ENCODE measurements at places on chromosomes 16 and 17.

- no peak for DNase-seq
Observed at GRCh38 chr17:7204336-7204735, 15.3 kb downstream of the DLG4 start.

DNA sequence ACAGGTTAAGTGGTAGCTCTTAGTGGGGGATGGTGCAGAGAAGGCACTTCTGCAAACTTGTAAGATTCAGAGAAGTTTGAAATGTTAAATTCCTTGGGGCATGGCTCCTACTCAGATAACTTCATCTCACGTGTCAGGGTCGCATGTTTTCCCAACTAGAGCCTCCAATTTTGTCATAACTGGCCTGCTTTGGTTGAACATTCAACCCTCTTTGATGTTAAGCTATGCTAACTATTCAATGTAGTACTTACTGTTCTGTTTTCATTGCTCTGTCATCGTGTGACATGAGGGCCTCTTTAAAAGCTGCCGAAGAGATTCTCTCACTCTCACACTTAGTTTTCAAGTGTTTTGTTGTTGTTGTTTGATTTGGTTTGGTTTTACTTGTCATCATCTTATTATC lies 280.8 kb downstream of the CDH11 start:
- no peak for DNase-seq

DNA sequence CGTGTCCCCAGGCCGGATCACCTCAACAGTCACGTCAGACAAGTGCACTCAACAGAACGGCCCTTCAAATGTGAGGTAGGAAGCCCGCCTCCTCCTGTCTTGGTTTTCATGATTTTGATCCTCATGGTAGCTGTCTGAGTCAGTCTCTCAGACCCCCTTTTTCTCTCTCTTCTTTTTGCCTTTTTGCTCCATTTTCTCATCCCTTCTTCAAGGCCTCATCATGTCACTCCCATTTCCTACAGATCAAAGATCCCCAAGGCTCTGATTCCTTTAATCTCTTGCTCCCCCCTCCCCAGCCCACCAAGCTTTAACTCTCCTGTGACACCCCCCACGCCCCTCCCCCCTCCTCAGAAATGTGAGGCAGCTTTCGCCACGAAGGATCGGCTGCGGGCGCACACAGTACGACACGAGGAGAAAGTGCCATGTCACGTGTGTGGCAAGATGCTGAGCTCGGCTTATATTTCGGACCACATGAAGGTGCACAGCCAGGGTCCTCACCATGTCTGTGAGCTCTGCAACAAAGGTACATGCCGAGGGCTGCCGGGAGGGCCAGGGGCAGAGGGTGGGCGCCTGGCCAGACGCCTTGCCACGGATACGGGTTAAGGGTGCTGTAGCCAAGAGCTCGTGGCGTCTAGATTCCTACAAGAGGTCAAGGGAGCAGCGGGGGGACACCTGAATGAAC lies 2.0 kb downstream of the MAZ start:
- no peak for DNase-seq

- no peak for DNase-seq
Observed at GRCh38 chr17:80227156-80227555, 6.9 kb downstream of the SLC26A11 start.

DNA sequence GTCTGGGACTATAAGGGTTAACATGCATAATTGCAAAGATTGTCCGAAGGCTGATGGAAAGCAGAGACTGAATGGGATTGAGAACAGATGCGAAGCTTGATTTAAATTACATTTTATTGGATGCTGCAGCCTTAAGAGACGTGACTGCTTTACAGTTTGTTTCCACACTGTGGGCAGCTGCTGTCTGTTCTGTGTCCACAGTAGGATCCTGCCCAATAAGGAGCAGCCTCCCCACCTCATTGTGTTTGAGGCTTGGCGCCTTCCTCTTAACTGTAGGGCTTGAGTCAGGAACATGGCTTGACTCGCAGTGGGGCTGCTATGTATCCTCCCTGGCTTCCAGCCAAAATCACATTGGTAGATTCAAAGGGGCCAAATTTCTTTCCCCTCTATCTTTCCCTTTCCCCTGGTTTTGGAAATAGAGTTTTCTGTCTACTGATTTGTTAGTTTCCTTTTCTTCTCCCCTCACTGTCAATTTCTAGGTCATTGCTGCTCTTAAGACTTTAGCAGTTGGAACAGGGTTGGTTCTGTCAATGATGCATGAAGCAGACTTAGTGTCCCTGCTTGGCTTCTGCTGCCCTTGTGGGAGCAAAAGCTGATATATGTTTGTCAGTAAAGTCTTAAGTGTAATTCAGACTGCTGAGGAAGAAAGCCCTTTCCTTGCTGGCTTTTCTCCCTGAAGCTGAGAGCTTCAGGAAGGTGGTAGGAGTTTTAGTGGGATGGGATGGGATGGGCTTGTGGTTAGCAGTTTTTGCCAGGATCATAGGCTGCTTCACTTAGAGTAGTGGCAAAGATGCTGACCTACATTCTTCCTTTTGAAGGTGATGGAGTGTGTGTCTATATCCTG lies 5.0 kb upstream of the RARA start:
- peak; percentile 72 for DNase-seq

- DNase-seq: no peak
Observed at GRCh38 chr16:9042964-9043680, 48.3 kb upstream of the HAPSTR1 start.

- no peak for DNase-seq
Observed at GRCh38 chr16:72905581-72905980, 142.3 kb downstream of the ZFHX3 start.

DNA sequence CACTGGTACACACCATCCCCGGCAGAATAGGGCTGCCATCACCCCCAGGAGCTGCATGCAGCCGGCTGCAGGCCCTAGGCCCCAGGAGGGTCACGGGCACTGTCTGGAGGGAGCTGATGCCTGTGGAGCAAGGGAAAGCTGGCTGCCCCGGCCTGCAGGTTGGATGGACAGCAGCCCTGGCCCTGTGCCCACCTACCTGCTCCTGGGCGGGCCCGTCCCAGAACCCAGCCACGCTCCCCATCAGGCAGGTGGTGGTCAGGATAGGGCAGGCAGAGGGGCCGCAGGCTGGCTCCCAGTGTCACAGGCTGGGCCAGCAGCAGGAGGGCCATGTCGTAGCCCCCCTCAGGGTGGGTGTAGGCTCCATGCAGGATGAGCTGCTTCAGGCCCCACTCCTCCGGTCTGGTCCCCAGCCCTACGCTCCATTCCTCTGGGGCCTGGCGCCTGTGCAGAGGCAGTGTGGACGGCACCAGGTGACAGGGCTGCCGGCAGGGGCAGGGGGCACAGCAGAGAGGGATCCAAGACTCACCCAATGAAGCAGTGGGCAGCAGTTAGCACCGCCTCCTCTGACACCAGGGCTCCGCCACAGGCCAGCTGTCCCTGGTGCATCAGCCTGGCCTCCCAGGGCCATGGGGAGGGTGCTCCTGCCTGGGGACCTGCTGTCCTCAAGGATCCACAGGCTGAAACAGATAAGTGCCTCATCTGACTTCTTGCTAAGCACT lies 4.0 kb downstream of the PRSS53 start:
- no peak for DNase-seq

GRCh38 chr17:1977583-1978395 lies 47.3 kb downstream of the RTN4RL1 start:
- DNase-seq: no peak

GRCh38 chr17:15307710-15308111 lies 33.7 kb downstream of the TEKT3 start:
- DNase-seq: no peak

GRCh38 chr17:47870056-47870455 lies 19.1 kb upstream of the SP6 start:
- no peak for DNase-seq

DNA sequence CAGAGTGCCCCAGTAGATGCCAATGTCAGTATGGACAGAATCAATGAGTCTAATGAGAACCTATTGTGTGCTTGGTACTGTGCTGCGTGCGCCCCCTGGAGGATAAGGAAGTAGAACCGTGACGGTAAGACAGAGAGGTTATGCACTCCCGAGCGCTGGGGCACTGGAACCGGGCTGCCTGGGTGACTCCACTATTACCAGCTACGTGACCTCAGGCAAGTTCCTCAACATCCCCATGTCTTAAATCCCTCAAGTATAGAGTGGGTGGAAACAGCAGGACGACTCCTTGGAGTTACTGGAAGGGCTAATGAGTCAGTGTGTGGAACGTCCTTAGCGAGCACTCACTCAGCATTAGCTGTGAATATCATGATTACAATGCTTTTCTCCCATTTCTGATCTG lies 16.2 kb downstream of the CHST4 start:
- no peak for DNase-seq

DNA sequence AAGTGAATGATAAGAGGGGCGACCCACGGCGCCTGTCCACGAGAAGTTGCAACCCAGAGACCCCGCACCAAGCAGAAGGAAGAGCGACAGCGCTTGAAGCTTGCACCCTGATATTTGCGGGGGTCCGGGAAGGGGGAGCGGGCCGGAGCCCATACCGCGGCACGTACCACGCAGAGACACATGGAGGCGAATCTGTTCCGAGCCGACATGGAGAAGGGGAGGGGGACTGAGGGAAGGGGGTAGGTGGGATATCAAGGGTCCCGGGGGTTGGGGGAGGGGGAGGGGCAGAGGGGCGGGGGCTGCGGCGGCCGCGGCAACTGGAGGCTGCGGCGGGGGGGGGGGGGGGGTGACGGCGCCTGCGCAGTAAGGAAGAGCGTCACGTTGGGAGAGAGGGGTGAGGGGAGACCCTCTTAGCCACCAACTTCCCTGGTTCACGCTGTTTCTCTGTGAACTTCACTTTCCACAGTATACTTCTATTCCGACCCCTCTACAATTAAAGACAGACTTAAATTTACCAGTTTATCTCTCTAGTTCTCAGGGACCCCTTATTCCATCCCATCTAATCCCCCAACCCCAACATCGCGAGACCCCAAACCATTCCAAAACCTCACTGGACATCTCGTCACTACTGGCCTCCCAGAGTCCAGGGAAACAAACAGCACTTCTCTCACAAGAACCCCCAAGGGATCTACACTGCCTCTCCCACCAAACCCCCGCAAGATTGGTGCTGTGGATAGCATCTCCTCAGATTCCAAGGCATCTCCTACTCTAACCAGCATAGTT lies 8.0 kb downstream of the DLG4 start:
- no peak for DNase-seq

DNA sequence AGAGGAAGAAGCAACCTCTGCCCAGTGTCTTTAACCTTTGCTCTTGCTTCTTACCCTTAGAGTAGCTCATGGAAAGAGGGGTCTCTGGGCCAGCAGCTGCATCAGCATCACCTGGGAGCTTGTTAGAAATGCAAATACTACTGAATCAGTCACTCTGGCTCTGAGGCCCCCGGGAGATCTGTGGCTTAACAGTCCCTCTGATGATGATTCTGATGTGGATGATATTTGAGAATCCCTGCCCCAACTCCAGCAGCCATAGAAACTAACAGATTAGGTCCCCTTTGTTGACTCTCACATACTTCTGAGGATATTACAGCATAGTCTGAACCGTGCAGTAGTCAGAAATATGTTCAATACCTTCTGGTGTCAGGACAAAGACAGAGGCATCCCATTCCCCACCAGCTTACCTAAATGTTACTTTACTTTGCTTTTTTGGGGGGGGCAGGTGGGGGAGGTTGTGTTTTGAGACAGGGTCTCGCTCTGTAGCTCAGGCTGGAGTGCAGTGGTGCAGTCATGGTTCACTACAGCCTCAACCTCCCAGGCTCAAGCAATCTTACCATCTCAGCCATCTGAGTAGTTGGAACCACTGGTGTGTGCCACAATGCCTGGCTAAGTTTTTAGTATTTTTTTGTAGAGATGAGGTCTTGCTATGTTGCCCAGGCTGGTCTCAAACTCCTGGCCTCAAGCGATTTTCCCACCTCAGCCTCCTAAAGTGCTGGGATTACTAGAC lies 220.1 kb downstream of the CCDC182 start:
- DNase-seq: no peak

- no peak for DNase-seq
Observed at GRCh38 chr16:729768-730665, 3.1 kb downstream of the HAGHL start.

GRCh38 chr16:9446471-9447194 lies 355.2 kb downstream of the HAPSTR1 start:
- DNase-seq: no peak

GRCh38 chr16:22681554-22682291 lies 132.2 kb upstream of the HS3ST2 start:
- no peak for DNase-seq

DNA sequence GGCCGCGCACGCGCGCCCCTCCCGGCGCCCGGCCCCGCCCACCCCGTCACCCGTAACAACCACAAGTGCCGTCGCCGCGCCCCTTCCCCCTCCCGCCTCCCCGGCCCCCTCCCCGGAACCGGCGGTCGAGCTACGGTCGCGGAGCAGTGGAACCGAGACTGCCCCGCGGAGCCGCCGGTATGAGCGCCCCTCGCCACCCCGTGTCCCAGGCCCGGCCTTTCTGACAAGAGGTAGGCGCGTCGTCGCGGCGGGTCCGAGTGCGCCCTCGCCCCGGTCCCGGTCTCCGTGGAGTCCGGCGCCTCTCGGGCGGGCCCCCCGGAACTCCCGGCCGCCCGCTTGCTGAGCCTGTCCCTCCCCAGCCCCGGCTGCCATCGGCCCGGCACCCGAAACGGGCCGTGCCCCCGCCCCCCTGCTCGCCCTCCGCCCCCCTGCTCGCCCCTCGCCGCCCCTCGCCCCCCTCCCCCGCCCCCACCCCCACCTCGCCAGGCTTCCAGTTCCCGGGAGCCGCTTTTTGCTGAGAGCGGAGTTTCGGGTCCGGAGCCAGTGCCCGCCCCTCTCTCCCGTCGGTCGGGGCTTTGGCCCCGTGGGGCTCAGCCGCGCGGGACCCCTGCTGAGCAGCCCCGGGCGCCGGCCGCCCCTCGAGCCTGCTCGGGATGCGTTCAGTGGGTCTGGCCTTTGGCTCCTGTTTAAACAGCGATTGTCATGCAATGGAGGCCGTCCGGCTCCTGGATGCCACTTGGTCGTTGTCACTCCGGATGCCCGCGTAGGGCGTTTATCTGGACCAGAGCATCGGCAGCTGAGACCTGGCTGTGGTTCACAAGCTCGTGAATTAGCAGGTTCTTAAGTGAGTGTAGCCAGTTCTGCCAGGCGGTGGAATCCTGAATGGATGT lies at the start of gene SEC14L1:
SEC14L1 (plus strand) TSS at position 92 of the 890 bp plus-strand sequence. CDS start 2,628 bp downstream, outside the sequence.
- peak; percentile 88 for DNase-seq

GRCh38 chr17:72745241-72745640 lies 347.2 kb downstream of the SLC39A11 start:
- DNase-seq: no peak

All from suprapubic skin (tissue), 4 donors.